ENCODE measurements at places on chromosomes 4 and X.

GRCh38 chr4:17189401-17189720 is 290.9 kb upstream of the LDB2 start:
- DNase-seq: no peak

DNA sequence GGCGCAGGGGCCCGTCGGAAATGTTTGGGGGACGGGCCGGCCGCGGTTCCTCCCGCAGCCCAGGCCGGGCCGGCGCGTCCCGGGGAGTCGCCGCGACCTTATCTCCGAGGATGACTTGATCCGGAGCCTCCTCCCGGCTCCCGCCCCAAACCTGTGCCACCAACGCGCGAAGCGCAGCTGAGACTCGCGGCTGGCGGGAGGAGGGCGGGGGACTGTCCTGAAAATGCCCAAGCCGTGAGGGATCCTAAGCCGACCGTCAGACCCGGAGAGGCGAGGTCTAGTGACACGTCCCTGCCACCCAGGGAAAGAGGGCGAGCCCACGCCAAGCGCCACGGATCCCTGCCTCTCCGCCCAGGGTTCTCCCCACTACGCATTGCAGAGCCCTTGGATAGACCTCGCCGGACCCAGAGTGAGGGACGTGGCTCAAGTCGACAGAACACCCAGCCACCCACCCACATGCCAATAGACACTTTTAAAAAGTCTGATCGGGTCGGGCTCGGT is 26.9 kb downstream of the UTP14A start:
- no peak for DNase-seq

- DNase-seq: no peak
Observed at GRCh38 chr4:2837110-2837903, 6.3 kb upstream of the ADD1 start.

GRCh38 chr4:39544580-39545315 is 17.5 kb upstream of the UGDH start:
- DNase-seq: no peak

DNA sequence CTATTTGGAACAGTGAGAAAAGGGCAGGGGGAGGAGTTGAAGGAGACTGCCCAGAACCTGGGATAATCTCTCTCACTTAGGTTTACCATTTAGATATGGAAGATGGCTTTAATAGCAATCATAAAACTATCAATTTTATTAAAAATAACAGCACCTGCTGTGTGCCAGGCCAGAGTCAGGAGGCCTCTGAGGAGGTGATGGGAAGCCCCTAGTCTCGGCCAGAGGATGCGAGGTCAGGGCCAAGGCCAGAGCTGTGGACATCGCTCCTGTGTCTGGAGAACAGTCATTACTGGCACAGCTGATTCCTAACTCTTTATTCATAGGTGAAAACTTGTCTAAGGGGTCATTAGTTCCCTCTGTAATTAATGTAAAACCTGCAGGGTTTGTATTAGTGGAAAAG is 4.2 kb upstream of the IQSEC2 start:
- no peak for DNase-seq

- no peak for DNase-seq
Observed at GRCh38 chrX:120335289-120335688, 24.0 kb upstream of the TMEM255A start.

DNA sequence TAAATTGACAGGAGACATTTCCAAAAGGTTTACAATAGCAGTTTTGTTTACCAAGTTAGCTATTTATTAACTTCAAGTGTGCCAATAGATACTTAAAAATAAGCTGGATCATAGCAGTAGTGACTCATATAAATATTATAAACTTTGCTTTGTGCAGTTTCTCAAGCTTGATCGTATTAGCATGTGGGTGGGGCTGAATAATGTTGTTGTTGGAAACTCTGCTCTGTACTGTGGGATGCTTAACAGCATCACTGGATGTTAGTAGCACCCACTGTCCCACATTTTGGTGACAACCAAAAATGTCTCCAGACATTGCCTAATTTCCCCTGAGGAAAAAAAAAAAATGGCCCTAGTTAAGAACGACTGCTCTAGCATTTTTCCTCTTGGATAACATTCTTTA is 855.2 kb upstream of the ADGRL3 start:
- DNase-seq: no peak

- DNase-seq: no peak
Observed at GRCh38 chr4:69497076-69497475, 1.4 kb upstream of the UGT2B4 start.

DNA sequence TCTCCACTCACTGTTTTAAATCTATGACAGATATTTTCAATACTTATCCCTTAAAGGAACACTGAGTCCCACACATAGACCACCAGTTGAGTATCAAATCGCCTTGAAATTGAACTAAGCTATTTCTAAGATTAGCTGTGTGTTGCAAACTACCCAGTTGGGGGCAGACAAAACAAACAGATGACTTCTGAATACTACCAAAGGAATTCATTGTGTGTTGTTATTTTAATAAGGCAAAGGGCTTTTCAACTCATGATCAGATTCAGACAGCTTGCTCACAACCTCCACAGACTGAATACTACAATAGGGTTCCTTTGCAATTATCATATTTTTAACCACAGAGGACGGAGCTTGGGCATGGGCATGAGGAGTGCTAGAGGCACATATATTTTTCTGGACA is 283.0 kb upstream of the GPC4 start:
- no peak for DNase-seq

- DNase-seq: peak; percentile 30
Observed at GRCh38 chrX:154396973-154397887, 947 bp upstream of the RPL10 start.

GRCh38 chrX:13742397-13743176 is 8.0 kb downstream of the OFD1 start:
- peak; percentile 21 for DNase-seq

DNA sequence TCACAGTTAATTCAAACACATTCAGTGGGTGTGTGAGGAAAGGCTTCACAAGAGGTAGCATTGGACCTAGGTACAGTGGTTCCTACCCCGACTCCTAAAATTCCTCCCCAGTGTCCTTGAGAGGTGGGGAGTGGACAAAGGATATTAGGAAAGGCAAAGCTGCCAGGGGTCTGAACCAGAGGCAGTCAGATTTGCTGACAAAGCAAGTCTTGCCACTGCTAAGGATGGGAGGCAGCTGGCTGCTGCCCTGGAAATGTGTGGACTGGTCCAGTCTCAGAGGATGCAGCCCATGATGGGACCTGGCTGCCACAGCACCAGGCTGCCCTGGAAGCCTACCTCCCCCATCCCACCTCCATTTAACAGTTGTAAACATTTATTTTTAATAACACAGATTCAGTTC is 4.1 kb upstream of the PHF8 start:
- DNase-seq: no peak

DNA sequence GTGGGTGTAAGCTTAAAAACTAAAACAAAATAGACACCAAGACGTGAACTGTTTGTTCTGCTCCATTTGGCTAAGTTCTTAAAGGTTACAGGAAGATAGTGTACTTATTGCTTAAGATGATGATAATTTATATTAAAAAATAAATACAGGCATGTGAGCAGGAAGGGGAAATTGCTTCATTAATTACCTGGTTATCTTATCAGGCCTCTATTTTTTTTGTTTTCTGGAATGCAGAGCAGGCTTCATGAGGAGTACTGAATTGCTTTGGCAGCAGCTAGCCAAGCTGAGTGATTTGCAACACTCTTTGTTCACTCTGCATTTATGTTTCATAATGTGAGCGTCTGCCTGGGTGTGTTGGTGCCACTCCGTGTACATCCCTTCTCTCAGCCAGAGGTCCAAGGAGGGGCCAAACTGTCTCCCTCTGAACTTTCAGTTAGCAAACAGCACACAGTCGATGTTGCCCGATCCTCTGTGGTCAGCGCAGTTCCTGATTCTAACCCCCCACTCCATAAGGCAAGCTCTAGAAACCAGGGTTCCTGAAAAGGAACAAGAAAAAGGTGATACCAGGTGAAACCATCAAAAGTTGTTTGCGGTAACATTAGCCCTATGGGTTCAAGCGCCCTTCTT is 348.2 kb downstream of the SPRY1 start:
- DNase-seq: no peak

DNA sequence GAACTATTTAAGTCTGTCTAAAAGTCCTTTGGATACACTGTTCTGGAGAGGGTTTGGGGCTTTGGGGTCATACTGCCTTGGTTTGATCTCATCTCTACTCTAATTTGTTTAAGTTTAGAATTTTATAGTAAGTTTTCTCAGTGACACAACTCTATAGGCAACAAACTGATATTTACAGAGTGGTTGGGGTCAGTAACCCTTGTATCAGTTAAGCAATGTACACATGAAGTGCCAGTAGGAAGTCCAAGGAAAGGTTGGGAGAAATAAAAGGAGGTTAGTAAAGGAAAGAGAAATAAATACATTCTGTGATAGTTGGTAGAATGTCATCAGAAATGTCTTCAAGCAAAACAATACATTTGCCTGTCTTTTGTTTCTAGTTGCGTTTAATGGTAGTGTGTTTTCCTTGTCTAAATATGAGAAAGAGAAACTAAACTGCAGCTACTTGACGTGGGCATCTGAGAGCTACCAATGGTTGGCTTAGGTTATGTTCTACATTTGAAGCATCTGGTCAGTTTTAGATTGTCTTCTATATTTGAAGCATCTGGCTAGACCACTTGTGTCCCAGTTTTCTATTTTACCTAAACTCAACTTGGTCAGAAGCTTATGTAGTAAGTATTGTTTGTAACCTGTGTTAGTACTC is 6.9 kb downstream of the ATP7A start:
- no peak for DNase-seq

DNA sequence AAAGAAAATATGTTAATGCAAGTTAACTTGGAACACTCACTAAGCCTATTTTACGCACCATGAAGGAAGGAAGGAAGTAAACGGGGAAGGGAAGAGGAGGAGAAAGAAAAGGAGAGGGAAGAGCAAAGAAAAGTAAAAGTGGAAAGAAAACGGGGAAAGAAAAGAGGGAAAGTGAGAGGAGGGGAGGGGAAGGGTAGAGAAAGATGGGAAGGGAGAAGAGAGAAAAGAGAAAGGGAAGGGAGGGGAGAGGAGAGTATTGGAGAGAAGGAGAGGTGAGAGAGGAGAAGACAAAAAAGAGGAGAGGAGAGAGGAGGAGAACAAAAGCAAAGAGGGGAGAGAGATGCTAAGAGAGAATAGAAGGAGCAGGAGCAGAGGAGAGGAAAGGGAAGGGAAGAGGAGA is 224.1 kb downstream of the SLITRK2 start:
- DNase-seq: no peak

- no peak for DNase-seq
Observed at GRCh38 chrX:29661290-29661689, 554.1 kb upstream of the MAGEB2 start.

DNA sequence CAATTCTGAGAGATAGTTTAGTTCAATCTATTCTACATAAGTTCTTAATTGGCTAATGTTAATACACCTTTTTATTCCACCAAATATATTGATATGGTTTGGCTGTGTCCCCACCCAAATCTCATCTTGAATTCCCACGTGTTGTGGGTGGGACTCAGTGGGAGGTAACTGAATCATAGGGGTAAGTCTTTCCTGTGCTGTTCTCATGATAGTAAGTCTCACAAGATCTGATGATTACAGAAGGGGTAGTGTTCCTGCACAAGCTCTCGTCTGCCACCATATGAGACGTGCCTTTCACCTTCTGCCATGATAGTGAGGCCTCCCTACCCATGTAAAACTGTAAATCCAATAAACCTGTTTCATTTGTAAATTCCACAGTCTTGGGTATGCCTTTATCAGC is 11.3 kb downstream of the PPA2 start:
- DNase-seq: no peak

DNA sequence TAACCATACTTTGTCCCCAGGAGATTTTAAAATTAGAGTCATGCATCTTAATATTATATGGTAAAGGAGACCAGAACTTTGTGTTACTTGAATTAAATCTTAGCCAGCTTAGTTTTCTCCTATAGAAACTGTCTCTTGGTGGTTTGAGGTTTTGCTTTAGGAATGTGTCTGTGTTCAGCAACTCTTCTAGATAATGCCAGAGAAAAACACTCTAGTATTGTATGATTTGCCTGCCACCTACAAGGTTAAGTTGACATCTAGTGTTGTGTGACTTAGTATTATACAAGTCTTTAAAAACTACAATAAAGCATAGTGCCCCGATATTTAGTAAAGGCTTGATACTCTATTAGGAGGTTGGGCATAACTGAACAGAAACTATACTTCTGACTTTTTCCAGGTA is 2.1 kb downstream of the UGT8 start:
- DNase-seq: no peak

GRCh38 chr4:1366371-1367229 is 19.6 kb downstream of the UVSSA start:
- no peak for DNase-seq

DNA sequence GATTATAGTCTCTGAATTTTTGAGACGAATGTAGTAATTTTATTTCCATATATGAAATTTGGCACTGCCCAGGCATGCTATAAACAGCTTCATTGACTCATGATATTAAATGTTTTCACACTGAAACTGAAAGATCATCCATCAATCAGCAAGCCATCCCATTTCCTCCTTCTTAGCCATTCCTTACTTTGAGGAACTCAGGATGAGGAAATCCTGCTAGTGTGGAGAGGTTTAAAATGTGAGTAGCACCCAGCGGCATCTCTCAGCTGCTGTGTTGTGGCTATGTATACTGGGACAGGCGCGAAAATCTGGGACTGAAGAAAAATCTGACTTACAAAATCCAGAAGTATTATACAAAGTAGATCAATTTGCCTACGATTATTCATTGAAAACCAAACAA is 52.1 kb downstream of the PTCHD1 start:
- DNase-seq: no peak

GRCh38 chrX:132093239-132093860 is 34.5 kb downstream of the FRMD7 start:
- no peak for DNase-seq

GRCh38 chr4:140092094-140092851 is 61.7 kb downstream of the MAML3 start:
- no peak for DNase-seq

- DNase-seq: no peak
Observed at GRCh38 chr4:67939195-67939594, 24.1 kb downstream of the TMPRSS11A start.

DNA sequence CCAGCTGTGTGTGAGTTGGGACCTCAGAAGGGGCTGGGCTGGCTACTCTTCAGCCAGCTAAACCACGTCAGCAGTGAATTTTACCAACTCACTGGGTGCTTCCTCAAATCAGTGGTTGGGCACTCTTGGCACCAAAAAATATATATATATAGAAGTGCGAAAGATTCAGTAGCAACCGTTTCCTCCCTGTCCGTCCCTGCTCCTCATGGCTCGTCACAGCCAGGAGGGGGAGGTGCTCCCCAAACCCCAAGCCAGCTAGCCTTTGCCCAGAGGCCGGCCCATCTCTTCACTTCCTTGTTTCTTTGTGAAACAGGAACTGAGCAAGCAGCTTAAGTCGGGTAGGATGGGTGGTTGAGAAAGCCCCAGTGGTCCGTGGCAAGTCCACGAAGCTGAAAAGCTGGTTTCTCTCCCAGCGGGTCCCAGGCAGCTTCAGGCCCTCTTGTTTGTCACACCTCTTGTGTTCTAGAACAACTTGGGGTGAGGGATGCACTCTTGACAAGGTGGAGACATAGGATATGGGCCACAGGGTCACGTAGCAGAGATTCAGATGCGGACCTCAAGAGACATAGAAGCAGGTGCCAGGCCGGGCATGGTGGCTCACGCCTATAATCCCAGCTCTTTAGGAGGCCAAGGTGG is 6.8 kb upstream of the SASH3 start:
- no peak for DNase-seq

GRCh38 chr4:2667428-2667827 is 88.7 kb downstream of the TNIP2 start:
- DNase-seq: no peak
